GM13976 (cell line): ENCODE measurements at places on chromosomes 12 and 14.

GRCh38 chr12:129559776-129560175 lies 344.0 kb downstream of the TMEM132D start:
- DNase-seq, result no peak

DNA sequence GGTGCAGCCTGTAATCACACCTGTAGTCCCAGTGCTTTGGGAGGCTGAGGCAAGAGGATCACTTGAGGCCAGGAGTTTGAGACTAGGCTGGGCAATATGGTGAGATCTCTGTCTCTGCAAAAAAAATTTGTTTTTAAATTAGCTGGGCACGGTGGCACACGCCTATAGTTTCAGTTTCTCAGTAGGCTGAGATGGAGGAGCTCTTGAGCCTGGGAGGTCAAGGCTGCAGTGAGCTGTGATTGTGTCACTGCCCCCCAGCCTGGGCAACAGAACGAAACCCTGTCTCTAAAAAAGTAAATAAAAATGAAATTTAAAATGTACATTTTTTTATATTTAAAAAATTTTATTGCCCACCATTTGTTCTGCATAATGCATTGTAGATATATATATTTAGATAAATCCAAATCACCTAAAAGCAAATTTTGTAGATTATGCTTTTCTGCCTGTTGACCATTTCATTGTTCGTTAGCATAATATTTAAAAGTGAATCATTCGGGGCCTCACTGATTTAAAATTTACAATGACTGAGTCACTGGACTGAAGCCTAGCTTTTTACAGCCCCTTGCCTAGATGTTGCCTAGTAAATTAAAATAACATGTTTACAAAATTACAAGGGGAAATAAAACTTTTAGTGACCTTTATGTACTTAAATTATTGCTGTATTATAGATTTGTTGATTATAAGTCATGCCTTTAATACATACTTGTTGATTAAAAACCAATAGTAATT lies 87.9 kb downstream of the USP15 start:
- no peak for DNase-seq

- DNase-seq, result no peak
Measured at GRCh38 chr14:70317091-70317968, 42.2 kb downstream of the COX16 start.

DNA sequence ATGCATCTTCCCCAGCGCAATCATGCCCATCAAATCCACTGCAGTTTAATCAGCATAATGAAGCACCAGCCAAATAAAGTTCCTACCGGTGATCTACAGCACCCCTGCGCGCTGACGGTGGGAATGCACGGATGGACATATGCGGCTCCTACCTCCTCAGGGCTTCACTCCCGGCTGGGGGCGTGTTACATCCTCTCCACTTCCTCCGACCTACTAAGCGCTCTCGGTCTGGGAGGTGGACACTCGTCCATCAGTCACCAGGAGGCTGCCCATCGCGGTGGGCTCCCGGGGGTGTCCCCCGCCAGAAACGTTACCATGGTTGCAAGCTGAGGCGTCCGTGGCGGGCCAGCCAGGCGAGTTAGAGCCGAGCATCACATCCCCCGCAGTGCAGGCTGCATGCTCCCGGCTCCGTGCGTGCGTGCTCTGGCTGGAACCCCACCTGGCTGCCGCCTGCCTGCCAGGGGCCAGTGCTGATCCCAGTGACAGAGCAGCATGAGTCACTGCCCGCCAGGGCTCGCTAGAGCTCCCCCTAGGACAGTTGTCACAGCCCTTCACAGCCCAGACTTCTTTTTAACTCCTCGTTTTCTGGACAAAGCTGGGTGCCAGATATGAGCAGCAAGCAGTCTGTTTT lies 73.0 kb downstream of the CIT start:
- peak; percentile 36 for DNase-seq

DNA sequence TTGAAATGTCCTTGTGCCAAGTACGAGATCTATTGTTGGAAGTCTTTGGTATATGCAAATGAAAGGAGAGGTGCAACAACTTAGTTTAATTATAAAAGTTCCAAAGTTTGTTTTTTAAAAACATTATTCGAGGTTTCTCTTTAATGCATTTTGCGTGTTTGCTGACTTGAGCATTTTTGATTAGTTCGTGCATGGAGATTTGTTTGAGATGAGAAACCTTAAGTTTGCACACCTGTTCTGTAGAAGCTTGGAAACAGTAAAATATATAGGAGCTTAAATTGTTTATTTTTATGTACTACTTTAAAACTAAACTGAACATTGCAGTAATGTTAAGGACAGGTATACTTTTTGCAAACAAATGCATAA lies 2.3 kb downstream of the HSPA2 start:
- no peak for DNase-seq

DNA sequence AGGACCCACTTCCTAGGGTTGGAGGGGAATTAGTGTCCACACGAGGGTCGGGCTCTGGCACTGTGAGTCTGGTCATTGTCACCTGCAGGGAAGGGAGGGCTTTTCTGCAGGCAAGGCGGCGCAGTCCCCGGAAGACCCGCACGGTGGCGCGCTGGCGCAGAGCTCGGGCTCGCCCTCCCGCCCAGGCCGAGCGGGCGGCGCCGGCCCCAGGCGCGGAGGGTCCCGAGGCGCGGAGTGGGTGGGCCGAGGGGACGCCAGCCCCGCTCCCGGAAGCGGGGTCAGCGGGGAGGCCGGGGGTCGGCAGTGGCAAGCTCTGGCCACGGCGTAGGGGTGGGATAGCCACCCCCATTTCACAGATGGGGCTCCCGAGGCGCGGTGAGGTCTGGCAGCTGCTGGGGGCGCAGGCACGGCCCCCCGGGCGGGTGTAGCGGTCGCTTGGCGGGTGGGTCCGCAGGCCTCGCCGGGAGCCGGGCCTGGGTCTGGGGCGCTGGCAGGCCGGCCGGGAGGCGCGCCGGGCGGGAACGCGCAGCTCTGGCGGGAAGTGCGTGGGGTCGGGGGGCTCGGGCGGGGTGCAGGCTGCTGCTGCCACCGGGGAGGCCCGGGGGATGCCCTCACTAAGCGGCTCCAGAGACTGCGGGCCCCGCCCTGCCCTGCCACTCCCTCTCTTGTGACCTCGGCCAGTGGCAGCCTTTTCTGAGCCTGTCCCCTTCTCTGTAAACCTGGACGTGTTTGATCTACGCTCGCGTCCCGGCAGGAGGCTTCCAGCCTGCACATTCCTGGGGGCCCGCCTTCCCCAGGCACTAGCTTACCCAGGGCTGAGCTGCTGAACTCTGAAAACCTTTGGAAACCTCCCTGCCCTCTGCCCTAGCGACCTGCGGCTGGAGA lies 46.1 kb downstream of the CYP46A1 start:
- peak; percentile 91 for DNase-seq

DNA sequence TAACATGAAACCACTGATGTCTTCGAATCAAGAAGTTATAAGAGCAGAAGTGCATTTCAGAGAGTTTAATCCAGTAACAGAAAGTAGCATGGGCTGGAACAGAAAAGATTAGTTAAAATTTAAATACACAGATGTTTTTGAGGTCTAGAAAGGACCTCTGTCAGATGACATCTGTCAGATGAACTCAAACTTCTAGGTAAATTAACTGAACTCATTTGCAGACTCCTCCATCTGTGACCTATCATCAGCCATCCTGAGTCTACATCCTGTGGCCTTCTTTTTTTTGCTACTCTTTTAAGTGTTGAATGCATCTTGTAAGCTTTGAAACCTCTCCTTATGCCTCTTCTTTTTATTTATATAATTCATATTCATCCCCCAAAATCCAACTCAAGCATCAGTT lies 53.3 kb downstream of the C2CD5 start:
- no peak for DNase-seq

GRCh38 chr12:116812238-116812637 lies 69.0 kb downstream of the HRK start:
- no peak for DNase-seq

- no peak for DNase-seq
Measured at GRCh38 chr12:129466499-129466898, 437.3 kb downstream of the TMEM132D start.
